HTR-8/SVneo (cell line): ENCODE measurements at places on chromosomes 1 and 21.

DNA sequence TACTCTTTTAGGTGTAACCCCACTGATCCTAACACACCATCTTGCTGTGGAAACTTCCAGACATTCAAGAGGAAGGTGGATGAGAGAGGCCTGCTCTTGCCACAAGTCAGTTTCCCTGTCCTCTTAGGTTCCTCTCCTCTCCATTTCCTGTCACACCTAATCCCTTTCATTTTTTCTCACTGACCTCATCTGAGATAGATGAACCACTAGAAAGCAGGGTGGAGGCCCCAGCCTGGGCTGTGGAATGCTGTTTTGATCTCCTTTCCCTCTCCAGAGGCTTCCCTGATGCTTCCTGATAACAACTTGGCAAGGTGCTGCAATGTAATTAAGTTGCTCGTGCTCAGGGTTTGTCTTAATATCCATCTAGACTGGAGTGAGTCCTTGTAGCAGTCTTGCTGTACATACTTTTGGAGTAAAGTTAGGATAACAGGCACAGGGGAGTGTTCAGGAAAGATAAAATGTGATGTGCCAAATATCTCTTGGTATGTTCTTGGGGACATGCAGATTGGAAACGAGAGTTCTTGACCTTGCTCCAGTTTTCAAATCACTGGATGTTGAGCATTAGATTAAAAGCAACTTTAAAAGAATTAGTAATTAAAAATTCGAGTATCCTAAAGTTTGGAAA lies 11.2 kb downstream of the LRRC42 start:
- peak; percentile 43 for DNase-seq

- DNase-seq, result no peak
Observed at GRCh38 chr1:67771152-67771551, 62.1 kb downstream of the GNG12 start.

DNA sequence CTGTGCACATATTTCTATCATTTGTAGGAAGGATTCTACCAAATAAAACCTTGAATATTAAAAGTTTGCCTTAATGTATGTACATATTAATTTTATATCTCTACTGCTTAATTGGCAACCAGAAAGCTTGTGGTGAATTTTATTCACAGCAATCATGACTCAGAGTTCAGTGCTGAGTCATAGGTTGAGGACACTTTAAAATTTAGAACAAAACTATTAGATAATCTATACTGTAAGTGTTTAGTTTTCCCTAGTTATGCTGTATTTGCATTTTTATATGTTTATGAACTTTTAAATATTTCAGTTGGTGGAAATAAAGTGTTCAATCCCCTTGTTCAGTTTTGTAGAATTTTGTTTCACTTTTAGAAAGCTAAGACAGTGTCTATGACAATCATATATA lies 841.5 kb downstream of the KCNT2 start:
- peak; percentile 11 for DNase-seq

GRCh38 chr1:11414926-11415538 lies 63.9 kb upstream of the DISP3 start:
- no peak for DNase-seq

DNA sequence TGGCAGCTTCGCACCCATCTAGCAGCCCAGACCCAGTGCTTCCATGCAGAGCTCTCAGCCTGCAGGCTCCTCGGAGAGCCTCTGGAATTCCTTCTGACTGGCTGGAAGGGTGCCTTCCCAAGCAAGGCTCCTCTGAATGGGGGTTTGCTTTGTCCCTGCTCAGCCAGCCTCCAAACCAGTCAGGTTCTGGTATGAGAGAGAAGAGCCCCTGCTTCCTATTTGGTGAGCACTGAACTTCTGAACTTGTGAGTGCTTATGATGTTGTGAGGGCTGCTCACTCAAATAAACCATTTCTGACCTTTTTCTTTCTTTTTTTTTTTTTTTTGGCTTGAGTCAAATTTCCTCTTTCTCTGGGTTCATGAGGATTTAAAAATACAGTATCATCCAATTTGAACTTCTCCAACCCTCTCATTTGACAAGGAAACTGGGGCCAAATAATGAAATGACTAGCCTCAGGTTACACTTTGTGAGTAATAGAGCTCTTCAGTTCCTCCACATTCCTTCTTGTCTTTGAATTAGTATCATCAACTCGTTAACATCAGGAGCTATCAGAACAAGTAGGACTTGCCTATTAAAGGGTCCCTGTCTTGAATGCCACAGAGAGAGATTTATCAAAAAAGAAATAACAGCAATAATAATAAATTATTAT lies 39.6 kb downstream of the GFI1 start:
- DNase-seq, result no peak

DNA sequence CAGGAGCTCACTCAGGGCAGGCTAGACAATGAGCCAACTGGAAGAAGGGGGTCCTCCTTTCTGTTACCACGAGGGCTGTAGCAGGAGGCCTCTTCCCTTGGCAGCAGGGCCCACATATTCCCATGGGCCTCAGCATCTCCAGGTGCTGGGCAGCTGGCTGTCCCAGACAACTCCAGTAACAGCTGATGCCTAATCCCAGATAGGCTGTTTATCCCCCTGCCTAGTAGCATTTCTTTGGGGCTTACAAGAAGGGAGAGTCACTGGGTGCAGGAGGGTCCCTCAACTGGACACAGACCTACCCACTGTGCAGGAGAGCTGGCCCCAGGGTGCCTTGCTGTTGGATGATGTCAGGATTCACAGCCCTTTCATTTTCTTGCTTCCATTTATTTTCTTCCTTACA lies 278.2 kb downstream of the DSCAM start:
- no peak for DNase-seq

DNA sequence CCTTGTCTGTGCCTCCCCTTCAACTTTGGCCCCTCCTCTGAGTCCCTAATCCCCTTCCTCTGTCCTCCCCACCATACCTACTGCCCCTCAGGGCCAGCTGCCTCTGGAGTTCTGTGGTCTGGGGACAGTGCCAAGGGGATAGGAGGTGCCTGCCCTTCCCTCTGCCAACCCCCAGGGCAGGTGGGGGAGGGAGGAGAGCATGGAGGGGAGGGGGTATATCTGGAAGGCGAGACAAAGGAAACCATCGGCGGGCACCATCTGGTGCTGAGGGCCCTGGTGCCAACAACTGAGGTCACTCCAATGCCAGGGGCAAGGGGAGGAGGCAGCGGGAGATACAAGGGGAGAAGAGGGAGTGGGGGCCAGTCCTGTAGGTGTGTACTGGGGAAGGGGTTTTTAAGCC lies 9.6 kb downstream of the RAB25 start:
- no peak for DNase-seq

- no peak for DNase-seq
Observed at GRCh38 chr1:199269241-199269640, 630.4 kb downstream of the PTPRC start.

GRCh38 chr1:82920418-82921248 lies 1078.3 kb downstream of the TTLL7 start:
- no peak for DNase-seq

DNA sequence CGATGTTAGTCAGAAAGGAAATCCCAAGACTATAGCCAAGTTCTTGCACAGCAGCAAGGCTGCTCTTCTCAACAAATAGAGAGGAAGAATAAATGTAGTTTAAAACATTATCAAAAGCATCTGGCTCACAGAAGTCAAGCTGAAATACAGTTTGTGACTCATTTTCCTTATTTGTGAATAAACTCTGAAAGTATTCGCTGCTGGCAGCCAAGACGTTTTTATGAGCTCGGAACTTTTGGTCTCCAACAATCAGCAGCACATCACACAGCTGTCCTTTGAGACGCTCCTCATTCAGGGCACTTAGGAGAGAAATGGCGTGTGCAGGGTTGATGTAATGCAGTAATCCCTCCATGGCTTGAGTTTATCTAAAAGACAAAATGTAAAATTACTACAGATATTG lies 16.4 kb downstream of the ZBTB21 start:
- no peak for DNase-seq

GRCh38 chr1:32618673-32619221 lies 31.6 kb downstream of the ZBTB8OS start:
- DNase-seq, result no peak

DNA sequence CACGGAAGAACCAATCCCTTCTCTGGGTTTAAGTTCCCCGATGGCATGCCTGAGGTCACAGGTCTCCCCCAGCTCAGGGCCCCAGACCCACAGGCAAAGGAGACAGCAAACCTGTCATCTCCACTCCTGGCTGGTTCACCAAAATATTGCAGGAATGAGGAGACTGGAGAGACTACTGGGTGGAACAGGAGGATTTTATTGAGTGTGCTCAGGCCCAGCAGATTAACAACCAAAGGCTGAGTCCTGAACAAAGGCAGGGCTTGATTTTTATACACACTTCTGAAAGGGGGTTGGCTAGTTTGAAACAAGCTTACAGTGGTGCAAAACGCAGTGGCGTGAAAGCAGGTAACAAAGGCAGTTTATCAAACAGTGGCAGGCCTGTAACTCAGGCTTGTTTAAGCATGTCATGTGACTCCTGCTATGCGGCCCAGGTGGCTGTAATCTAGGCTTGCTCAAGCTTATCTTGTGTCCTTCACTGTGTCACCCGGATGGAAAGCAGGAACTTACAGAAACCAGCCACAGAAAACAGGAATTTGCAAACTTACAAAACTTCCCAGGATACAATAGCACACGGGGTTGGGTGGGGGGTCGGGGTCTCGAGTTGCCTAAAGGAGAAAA lies 27.4 kb upstream of the KCNJ15 start:
- DNase-seq, result no peak

- DNase-seq, result no peak
Observed at GRCh38 chr21:45862543-45863207, 118.9 kb upstream of the COL6A1 start.

DNA sequence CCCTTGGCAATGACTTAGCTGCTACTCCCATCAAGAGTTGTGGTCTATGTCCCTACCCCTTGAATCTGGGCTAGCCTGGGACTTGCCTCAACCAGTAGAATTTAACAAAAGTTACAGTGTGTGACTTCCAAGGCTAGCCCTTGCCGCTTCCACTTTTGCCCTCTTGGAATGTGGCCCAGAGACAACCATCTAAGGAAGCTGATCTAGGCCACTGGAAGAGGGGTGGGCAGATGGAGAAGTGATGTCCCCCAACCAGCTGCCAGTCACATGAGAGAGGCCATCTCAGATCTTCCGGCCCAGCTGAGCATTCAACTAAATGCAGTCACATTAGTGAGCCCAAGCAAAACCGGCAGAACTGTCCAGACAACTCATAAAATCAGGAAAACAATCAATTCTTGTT lies 115.1 kb downstream of the TOMM20 start:
- DNase-seq, result no peak

GRCh38 chr1:211613951-211614350 lies 35.0 kb upstream of the SLC30A1 start:
- no peak for DNase-seq

- no peak for DNase-seq
Observed at GRCh38 chr1:8226747-8227146, 91.2 kb upstream of the SLC45A1 start.

GRCh38 chr1:20712215-20712577 lies 5.6 kb downstream of the KIF17 start:
- no peak for DNase-seq

GRCh38 chr1:5634893-5635292 lies 357.3 kb downstream of the NPHP4 start:
- DNase-seq, result no peak

DNA sequence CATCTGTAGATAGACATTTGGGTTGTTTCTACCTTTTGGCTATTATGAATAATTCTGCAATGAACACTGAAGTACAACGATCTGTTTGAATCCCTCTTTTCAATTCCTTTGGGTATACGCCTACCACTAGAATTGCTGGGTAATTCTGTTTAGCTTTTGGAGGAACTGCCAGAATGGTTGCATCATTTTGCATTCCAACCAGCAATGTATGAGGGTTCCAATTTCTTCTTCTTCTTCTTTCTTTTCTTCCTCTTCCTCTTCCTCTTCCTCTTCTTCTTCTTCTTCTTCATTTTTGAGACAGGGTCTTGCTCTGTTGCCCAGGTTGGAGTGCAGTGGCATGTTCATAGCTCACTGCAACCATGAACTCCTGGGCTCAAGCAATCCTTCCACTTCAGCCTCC lies 13.8 kb upstream of the THEM5 start:
- DNase-seq, result no peak

DNA sequence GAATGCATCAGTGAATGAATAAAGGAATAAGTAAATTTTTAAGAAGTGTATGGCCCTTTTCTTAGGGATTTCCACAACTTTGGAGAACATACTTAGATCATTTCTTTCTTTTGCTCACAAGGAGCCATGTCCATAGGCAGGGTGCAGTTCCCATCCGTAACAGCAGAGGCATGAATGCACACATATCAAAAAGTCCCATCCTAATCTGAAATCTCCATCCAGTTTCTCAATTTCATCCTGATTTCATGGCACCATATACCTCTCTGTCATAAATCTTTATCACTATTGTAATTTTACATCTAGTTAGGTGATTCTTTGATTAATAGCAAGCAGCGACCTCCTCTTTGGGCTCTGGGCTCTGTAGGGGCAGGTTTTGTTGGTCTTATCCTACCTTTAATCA lies 359.2 kb downstream of the RRAGC start:
- DNase-seq, result no peak

DNA sequence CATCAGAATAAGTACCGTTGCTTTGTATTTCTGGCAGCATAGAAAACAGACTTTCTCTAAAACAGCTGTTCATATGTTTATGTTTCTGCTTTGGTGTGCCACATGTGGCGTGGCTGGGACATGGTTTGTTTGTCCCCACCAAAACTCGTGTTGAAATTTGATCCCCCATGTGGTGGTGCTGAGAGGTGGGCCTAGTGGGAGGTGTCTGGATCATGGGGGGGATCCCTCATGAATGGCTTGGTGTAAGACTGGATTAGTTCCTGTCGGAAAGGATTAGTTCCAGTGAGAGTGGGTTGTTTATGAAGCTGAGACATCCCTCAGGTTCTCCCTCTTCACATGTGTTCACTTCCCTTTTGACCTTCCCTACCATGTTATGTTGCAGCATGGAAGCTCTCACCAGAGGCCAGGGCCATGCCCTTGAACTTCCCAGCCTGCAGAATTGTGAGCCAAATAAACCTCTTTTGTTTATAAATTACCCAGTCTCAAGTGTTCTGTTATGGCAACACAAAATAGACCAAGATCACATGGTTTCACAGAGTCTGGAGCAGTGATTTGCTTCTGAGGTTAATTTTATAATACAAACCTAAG lies 17.9 kb upstream of the H3-3A start:
- DNase-seq, result no peak

- DNase-seq, result no peak
Observed at GRCh38 chr1:192573499-192573898, 2.1 kb upstream of the RGS1 start.

DNA sequence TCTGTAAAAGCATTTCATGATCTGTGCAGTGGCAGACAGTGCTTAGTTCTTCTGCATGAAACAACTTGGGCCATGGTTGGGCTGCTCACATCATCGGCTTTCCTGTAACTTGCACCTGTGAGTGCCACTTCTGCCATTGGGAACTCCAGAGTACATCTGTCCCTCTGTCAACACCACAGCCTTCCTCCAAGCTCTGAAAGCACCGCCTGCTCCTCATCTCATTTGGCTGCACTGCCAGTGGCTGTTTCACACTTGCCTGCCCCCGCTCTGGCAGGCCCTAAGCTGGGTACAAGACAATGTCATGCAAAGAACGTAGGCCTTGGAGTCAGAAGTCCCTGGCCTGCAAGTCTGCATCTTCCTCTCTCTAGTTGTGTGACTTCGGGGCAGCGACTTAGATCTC lies 46.4 kb downstream of the DDX20 start:
- DNase-seq, result no peak

- DNase-seq, result peak; percentile 64
Observed at GRCh38 chr21:34510148-34511142, 1.6 kb downstream of the KCNE1 start.
